Breast epithelium (tissue), 4 donors: ENCODE measurements at places on chromosomes 6 and 20.

DNA sequence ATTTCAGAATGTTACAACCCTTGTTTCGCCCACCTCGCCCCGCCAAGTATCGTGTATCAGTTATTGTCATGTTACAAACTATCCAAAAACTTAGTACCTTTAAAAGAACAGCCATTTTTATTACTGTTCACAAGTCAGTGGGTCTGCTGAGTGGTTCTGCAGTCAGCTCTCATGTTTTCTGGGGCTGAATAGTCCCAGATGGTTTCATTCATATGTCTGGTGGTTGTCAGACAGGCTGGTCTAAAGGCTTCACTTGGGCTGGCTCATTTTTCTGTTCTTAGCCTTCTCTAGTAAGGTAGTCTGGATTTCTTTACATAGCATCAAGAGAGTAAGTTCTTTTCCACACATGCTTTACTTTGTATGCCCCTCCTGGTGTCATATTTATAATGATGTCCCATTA, 8.6 kb downstream of the ZNF292 start:
- DNase-seq: no peak

GRCh38 chr20:31823360-31824124, 4.4 kb downstream of the MYLK2 start:
- no peak for DNase-seq

GRCh38 chr6:161493576-161494118, 219.8 kb upstream of the AGPAT4 start:
- no peak for DNase-seq

GRCh38 chr6:151592449-151593159, 98.8 kb downstream of the CCDC170 start:
- no peak for DNase-seq

GRCh38 chr6:166614589-166614988, 12.5 kb downstream of the RPS6KA2 start:
- DNase-seq: no peak

- peak; percentile 12 for DNase-seq
Observed at GRCh38 chr6:160055378-160055777, 66.2 kb upstream of the SLC22A1 start.

DNA sequence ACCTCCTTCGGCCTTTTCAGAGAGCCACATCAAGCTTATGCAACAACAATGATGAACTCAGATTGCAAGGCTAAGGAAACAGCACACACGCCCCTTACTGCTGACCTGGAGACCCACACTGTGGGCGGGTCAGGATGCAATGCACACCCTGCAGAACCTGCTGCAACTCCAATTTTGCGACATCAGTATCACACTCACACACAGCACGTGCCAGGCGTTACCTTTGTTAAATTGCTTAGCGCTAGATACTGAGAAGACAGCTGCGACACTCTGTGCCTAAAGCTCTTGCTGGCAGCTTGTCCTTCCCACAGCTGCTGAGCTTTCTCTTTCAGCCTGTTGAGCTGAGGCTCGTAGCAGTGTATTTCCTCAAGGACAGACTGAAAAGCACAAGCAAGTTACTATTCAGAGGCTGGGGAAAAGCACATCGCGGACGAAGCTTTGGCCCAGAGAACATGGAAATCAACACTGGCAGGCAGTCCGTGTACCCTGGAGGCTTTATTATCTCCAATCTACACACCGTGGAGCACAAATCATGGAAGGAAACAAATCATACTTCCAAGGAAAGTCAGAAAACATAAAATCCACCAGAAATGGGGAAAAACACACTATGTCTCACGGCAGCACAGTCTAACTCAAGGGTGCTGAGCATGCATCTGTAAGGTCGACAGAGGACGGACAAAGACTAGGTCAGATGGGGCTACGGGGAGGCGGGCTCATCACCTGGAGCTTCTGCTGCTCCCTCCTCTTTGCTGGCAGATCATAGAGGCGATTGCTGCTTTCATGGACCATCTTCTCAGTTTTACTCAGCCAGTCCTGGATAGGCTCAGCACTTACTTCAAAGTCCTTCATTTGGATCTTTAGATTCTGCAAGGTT, 268.2 kb downstream of the SYNE1 start:
- no peak for DNase-seq
